CD4-positive, alpha-beta T cell treated with Interleukin-15 for 1 hour (primary cell): ENCODE measurements at places on chromosomes 7 and 10.
A peak's percentile ranks its signal among the peaks of the same experiment; 100 is the strongest.

- no peak for DNase-seq
Measured at GRCh38 chr7:129315960-129316359, 91.1 kb downstream of the AHCYL2 start.

- no peak for DNase-seq
Measured at GRCh38 chr7:21113609-21114415, 314.1 kb upstream of the SP4 start.

DNA sequence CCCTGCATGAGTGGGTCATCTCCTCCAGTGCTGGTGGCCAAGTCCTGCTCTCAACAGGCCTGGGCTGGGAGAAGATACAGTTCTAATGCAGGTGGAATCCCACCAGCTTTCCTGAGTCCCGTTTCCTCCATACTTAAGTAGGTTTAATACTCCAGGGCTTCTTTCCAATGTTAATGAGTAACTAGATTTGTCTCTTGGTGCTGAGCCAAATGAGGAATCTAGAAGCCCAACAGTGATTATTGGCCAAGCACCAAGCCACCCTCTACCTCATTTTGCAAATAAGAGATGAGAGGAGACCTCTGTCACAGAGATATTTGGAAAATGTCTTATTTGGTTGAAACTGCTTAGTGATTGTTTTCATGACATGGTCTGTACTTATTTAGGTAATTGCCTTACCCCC, 37.1 kb downstream of the STARD3NL start:
- DNase-seq = no peak

GRCh38 chr7:45216181-45216580, 58.6 kb downstream of the RAMP3 start:
- DNase-seq = no peak

DNA sequence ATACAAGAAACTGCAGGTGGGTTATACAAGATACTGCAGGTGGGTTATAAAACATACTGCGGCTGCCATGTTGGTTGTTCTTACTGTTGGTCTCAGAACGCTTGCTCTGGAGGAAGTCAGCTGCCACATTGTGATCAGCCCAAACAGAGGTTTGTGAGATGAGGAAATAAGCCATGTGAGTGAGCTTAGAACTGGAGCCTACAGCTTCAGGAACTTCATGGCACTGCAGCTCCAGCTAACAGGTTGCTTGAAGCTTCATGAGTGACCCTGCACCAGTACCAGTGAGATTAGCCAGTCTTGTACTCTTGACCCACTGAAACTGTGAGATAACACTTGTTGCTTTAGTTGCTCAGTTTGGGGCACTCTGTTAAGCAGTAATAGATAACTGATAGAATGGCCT, 74.5 kb upstream of the PRKCQ start:
- no peak for DNase-seq

DNA sequence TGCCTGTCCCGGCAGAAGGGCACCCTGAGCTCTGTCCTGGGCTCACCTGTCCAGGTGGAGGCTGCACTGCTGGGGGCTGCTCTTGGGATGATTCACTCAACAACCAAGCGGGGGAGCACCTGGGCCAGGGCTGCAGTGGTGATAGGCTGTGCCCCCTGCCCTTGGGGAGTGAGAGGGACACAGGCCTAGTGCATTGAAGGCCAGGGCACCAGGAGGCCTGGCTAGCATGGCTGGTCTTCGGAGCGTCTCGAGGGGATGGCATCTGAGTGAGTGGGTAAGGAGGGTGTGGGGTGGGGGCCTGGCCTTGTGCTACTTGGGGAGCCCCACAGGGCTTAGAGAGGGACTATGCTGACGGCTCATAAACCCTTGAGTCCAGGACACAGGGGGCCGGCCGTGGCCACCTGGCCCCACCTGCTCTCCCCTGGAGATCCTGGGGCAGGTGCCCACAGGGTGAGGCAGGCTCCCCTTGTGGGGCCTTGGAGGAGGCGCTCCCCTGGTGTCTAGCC, 3.1 kb downstream of the PWWP2B start:
- DNase-seq = no peak

- DNase-seq = no peak
Measured at GRCh38 chr7:75639071-75639885, 99.5 kb downstream of the HIP1 start.

GRCh38 chr7:50921114-50921813, 138.6 kb upstream of the GRB10 start:
- no peak for DNase-seq

GRCh38 chr10:102188298-102188940, 36.2 kb downstream of the NOLC1 start:
- DNase-seq = no peak

DNA sequence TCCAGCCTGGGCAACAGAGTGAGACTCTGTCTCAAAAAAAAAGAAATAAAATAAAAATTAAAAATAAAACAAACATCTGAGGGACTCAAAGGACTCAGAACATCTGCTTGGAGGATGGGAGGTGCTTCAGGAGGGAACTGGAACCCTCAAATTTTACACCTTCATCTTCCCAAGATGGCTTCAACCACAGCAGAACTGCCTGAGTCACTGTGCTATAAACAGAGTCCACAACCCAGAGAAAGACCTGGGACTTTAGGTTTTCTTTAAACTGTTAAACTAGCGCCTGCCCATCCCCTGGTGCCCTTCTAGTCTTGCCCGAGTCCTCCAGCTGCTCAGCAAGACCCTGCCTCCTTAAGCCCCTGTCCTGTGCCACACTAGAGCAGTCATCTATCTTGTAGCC, 40.8 kb downstream of the RGS10 start:
- no peak for DNase-seq

DNA sequence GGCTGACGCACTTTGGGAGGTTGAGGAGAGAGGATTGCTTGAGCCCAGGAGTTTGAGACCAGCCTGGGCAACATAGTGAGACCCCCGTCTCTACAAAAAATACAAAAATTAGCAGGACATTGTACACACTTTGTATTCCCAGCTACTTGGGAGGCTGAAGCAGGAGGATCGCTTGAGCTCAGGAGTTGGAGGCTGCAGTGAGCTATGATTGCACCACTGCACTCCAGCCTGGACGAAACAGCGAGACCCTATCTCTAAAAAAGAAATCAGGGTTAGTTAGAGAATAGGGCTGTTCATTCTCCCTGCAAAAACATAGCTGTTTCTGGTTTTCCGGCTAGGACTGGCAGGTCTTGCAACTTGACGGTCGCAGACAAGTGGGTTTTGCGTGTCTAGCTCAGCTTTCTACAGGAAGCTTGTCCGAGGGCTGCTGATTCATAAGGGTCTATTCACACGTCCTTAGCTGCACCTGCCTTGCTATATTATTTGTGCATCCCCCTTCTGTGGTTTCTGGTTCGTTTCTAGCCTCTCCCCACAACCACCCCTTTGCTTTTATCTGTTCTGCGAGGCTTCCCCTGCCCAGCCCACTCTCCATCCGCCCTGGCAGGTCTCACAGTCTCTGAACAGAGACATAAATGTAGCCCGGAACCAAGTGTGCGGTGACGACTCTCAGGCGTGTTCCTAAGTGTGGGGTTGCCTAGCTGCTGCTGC, 10.7 kb downstream of the AMZ1 start:
- peak; percentile 55 for DNase-seq

- DNase-seq = no peak
Measured at GRCh38 chr7:96067321-96067720, 254.6 kb downstream of the SLC25A13 start.

GRCh38 chr7:106840342-106840741, 24.7 kb upstream of the PIK3CG start:
- DNase-seq = no peak

GRCh38 chr7:5690931-5691473, 90.5 kb downstream of the RNF216 start:
- no peak for DNase-seq

DNA sequence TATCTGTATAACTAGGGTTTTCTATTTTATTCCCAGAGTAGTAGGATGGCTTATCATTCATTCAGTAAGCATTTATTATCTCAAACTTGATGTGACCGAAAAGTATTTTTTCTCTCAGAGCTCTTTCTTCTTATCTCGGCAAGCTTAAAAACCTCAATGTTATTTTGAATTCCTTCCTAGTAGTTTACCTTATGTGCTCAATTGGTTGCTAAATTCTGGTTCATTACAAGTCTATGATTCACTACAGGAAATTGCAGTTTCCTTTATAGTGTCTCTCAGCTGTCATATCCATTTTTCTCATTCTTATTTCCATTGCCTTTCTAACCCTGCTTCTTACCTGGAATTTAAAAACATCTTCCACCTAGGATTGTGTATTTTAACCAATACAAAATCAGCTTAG, 12.6 kb upstream of the ICA1 start:
- DNase-seq = no peak

DNA sequence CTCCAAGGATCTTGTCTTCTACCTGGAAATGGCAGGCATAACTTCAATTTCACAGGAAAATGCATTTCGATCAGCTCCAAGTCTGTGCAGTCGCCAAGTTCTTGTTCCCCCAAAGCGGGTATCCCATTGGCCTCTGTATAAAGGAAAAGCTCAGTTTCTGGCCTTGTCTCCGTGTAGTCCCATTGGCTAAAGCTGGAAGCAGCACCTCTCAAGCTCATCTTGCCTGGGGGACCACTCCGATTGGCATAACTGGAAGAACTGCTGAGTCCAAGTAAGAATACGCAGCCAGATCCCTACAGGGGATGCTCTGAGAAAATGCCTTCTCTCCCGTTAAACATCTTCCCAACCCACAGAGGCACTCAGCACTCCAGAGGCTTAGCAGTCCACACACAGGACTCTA, 205.2 kb downstream of the GFRA1 start:
- no peak for DNase-seq

DNA sequence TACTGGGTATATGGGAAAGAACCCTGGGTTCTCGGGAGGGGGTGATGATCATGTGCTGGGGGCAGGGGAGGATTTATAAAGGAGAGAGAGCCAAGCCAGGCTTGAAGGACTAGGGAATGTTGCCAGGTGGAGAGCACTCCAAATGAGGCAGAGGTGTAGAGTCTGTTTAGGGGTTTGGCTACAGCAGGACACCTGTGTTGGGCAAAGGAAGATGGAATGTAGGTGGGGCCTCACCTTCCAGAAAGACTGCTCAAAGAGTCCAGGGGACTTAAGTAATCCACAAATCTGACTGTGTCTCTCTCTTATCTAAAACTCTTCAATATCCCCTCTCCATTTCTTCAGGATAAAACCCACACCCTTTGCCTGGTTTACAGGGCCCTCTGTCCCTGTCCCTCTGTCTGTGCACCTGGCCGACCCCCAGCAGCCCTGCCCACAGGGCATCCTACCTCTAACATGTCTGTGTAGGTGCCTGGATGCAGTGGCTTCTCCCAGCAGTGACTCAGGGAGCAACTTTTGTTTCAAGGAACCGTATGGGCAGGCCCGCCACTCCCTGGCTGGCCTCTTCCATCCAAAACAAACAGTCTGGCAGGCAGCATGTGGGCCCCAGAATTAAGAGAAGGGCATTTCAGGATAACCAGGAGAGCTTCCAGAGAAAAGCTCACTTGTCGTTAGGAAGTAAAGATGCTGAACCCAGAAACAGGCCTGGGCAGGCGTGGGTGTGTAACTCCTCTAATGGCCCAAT, 10.6 kb upstream of the PLEKHA1 start:
- DNase-seq = no peak

DNA sequence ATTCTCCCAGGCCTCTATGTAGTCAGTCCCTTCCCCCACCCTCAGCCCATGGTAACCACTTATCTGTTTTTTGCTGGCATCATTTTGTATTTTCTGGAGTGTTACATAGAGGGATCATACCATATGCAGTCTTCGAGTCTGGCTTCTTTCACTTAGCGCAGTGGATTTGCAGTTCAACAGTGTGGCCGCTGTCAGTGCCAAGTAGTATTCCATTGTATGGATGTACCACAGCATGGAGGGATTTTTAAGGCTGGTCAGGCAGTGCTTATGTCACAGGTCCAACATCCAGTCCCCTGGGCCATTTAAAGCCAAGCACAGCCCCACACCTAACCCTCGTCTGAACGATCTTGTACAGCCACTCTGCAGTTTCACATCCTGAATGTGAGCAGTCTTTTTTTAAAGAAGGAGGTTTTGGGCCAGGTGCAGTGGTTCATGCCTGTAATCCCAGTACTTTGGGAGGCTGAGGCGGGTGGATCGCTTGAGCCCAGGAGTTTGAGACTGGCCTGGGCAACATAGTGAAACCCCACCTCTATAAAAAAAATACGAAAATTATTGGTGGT, 121.8 kb downstream of the CUX1 start:
- no peak for DNase-seq

- DNase-seq = no peak
Measured at GRCh38 chr10:131224106-131224505, 87.4 kb downstream of the TCERG1L start.

DNA sequence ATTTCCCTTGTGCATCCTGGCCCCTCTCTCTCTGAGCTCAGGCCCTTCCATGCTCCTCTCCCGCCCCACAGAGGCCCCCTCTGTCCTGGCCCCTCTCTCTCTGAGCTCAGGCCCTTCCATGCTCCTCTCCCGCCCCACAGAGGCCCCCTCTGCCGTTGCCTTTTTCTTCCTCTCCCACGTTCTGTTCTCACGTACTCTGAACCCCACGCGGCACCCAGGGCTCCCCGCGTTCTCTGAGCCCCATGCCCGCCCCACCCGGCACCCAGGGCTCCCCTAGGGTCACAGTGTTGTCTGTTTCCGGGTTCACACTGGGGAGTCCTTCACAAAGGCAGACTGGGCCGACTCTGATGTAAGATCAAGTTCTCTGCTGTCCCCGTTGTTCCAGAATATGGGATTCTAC, 336.8 kb downstream of the DNAJB6 start:
- peak; percentile 12 for DNase-seq

DNA sequence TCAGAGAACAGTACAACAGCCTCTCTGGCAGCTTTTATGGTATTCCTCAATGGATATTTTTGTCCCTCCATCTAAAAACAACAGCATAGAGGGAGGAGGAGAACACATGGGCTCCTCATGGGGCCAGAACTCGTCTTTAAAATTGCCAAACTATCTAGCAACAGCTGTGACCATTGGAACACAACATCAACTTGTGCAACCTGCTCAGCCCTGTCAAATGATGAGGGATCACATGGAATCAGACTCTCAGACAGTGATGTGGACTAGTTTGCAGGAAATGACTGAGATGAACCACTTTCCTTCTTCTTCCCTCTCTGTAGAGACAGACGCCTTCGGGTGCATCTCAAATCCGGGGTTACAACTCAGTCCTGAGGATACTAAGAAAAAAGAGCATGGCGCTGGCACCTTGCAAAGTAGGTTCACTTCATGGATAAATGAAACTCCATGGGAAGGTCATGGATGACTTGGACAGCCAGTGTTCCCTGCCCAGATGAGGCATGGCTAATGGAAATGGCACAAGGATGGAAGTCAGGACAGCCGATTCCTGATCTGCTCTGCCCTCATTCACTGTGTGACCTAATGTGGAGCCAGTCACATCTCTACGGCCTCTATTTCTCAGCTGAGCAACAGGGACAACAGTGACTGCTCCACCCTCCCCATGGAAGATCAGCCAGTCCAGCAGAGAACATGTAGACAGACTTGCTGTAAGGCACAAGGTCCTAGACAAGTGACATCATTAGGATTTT, 24.6 kb upstream of the DGKI start:
- no peak for DNase-seq
